Bronchial epithelial cell (primary cell): ENCODE measurements at places on chromosomes 4 and X.
A peak's percentile ranks its signal among the peaks of the same experiment; 100 is the strongest.

DNA sequence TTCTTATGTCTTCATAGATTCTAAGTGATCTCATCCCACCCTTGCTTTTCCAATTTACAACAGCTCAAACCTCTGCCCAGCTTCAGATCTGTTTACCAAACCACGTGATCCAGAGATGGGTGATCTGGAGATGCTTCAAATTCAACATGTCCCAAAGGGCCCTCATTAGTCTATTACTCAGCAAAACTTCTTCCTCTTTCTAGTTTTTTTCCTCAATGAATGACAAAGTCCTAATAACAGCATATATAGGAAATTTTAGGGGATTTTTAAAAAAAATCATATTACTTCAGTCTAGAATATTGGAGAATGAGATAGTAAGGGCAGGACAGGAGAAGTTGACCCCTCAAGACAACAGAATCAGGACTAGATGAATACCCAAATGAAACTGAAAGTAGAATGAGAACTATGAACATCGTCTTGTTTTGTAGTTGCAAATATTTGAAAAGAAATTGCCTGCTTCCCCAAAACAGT lies 127.1 kb downstream of the CFAP299 start:
- DNase-seq = no peak

DNA sequence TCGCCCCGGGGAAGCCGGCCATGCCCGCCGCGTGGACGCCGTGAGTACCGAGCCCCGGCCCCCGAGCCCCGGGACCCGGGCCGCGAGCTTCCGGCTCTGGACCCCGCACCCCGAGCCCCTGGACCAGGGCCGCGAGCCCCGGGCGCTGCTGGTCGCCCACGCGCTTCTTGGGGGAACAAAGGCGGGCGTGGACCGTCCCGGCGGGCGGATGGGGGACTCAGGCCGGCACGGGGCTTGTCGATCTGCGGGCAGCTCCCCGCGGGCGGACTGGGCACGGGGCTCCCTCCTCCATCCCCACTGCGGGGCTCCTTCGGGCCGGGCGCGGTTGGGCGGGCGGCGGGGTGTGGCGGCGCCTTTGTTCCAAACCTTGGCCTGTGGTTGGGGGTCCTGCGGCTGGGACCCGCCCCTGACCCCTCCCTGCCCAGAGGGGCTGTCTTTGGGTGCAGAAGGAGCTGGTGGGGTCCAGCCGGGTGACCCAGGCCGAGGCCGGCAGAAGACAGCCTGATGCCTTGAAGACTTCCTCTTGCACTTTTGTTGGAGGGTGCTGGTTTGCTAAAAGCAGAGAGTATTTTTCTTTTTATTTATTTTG lies 25.2 kb upstream of the ADD1 start:
- DNase-seq = no peak

GRCh38 chrX:6041630-6042029 lies 187.0 kb downstream of the NLGN4X start:
- DNase-seq = peak; percentile 83

GRCh38 chrX:72123471-72124185 lies 8.1 kb downstream of the RTL5 start:
- DNase-seq = no peak

DNA sequence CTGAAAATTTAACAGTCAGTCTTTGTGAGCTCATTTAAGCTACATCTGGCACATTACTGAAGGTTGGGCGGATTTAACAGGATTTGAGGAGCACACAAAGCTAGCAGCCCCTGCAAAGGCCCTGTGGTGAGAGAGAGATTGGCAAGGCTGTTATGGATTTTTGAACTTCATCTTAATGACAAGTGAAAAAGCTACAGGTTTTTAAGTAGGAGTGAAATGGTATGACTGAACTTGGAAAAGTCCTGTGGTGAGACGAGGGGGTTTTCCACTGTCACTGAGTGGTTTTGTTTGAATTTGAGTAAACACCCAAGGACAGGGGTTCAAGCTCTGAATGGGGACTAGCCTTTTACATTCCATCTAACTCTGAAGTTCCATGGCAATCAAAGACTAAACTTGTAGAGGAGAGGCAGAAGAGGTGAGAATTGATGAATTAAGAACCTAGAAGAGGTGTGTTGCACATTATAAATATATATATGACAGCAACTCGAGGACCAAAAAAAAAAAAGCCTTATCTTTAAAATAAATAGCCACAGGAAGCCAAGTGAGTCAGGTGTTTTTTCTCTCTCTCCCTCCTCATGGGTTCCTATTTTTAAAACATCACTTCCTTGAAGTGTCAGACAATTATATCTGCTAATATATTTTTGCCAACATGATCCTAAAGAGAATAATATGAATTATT lies 47.8 kb upstream of the CLNK start:
- DNase-seq = no peak

DNA sequence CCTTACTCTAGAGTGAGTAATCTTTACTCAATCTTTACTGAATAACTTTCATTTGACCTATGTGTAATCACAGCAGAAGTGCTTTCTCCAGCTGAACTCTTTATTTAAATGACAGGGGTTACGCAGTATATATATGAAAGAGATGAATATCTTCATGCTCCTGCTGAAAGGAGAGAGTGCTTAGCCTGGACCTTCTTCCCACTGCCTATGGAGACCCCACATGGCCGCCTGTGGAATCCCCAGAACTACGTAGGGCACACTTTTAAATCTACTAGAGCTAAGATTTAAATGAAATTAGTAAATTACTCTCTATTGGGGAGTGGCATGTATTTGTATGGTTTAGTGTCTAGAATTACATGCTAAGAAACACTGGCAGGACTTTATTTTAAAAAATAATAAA lies 391.2 kb downstream of the ANKRD50 start:
- DNase-seq = no peak

DNA sequence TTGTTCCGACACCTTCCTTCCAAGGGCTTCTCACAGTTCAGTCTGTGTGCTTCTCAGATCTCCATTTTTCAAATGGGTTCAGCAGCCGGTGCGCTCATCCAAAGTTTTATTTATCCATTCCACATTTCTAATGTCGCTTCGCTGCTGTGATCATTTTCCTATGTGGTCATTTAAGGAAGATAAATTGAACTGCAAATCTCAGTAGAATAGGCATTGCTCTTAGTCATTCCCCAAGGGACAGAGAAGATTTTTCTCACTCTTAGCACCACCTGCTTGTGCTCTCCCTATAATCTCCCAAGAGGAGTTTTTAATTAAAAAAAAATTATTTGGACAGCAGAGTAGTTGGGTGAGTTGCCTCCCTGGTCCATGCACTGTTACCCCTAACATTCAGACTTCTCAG lies 278.9 kb upstream of the GATB start:
- no peak for DNase-seq

DNA sequence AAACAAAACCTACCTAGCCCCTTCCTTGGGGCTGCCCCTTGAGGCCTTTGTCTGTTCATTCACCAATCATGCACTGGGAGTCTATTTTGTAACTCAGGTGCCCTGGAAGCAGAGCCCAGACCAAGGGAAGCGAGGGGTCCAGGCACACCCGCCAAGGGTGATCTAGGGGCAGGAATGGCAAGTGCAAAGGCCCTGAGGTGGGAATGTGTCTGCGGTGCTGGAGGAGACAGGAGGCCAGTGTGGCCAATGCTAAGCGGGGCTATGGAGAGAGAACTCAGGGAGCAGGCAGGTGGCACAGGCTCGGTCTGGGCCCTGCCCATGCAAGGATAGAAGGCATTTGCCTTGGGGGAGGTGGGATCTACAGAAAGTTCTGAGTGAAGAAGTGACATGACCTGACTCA lies 3.5 kb upstream of the SH3BP2 start:
- no peak for DNase-seq

GRCh38 chrX:109776986-109777385 lies 43.9 kb upstream of the ACSL4 start:
- no peak for DNase-seq
